ENCODE measurements at places on chromosomes 16 and 17. TPM values are rescaled to one million over a fixed set of nuclear protein-coding genes. Genes with fewer than 3 reads are reported as not detected.

The FBXL19 gene
- 34.8 TPM for polyA plus RNA-seq

GRCh38 chr17:41865596-41865893, 322 bp upstream of the KLHL11 start:
- DNase-seq, result no peak

DNA sequence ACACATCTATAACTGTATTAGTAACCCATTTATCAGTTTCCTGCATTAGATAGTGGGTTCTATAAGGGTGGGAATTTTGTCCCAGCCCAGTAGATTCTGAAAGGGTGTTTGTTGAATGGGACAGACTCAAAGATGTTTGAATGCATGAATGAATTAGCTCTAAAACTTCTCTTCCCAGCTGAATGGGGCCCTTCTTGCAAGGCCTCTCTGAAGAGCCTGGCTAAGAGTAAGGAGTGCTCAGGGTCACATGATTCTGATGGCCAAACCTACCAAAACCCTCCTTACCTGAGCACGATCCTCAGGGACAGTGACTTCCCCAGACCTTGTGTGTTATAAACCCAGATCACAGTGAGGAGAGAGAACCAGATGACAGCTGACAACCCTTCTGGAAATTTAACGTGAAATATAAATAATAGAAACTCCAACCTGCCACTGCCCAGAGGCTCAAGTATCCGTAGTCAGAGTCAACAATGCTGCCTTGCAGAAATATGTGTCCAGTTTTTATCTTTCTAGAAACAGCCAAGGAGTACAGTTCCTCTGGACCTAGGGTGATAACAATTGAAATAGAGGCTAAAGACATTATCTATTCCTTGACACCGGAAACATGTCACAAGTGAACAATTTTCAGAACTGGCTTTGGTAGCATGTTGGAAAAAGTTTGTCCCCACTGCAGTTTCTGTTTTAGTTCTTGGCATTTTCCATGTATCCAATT, 268.9 kb upstream of the MAF start:
- DNase-seq, result no peak

The ABCC6 gene
- 22.6 TPM for polyA plus RNA-seq

DNA sequence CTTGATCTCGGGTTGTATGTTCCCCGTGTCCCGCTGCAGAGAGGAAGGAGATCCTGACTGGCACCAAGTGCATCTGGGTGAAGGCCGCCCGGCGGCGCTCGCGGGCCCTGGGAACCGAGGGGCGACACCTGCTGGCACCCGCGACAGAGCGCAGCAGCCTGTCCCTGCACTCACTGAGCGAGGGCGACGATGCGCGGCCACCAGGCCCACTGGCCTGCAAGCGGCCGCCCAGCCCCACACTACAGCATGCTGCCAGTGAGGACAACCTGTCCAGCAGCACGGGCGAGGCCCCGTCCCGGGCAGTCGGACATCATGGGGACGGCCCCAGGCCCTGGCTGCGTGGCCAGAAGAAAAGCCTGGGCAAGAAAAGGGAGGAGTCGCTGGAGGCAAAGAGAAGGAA, 7.5 kb downstream of the BTBD17 start:
- no peak for DNase-seq

Measured in renal pelvis (tissue), 12 donors.